ENCODE measurements at places on chromosomes 6 and 20.

- DNase-seq = no peak
These were observed 306.5 kb upstream of the MAP3K7 start for GRCh38 chr6:90893400-90893799.

DNA sequence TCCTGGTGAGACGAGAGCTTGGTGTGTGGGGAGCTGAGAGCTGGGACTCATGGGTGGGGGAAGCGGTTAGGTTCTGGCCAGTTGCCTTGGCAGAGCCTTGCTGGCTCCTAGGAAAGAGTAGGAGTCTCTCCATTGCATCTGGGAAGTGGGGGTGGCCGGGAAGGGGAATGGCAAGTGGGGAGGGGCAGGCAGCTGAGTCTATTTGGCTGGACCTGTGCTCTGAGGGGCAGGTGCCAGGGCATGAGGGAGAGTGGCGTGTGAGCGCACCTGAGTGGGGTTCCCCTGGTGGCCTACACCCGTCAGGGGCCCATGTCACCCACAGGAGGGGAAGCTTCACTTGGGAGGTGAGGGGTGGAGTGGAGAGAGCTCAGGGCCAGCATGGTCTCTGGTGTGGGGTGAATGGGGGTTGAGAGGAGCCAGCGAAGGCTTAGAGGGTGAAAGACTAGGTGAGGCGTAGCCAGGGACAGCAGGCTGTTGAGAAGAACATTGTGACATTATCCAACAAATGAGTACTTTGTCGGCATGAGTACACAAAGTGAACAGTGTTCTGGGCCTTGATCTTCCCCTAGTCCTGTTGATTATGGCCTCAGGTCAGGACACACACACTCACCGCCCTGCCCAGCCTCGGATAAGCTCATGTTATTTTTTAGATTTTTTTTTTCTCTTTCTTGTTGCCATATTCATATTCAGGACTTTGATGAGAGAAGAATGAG, 59.8 kb downstream of the FAM120B start:
- DNase-seq = no peak

DNA sequence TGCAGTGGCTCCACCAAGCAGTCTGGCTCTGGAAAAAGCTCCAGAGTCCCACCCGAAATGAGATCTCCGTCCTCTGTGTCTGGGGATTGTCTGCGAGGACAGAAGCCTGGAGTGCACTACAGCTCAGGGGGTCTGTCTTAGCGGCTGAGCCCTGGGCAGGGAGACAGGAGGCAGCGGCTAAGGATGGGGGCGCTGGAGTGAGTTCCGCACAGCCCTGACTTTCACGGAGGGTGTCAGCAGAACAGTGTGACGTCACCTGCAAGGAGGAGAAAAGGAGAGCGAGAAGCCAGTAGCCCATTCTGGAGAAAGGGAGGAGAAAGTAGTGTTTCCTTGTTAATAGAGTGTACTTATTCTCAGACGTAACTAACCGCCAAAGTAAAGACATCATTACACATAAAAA, 97.6 kb downstream of the FAM50B start:
- no peak for DNase-seq

- DNase-seq = no peak
These were observed 82.1 kb upstream of the DTNBP1 start for GRCh38 chr6:15744818-15745402.

DNA sequence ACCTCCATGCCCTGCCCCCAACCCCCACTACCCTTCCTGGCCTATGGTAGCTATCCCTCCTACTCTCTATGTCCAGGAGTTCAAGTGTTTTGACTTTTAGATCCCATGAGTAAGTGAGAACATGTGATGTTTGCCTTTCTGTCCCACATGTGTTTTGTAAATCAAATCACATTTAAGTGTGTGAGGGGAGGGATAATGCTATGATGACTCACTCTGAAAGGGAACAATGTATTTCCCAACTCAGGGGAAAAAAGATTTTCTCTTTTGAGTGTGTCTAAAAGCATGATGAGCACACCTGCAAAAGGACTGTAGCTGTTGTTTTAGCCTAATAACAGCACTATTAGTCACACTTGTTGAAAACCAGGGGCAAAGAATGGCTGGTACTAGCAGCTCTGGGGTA, 193.7 kb downstream of the GJA10 start:
- peak; percentile 36 for DNase-seq

DNA sequence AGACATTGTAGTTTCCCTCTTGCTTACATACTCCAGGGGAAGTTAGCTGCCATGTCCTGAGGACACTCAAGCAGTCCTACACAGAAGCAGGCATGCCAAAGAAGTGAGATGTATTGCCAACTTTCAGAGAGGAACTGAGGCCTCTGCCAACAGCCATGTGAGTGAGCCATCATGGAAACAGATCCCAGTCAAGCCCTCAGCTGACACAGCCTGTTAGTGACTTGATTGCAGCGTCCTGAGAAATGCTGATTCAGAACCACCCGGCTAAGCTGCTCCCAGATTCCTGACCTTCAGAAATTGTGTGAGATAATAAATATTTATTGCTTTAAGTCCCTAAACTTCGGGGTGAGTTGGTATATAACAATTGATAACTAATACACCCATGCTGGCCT, 38.1 kb downstream of the GSTA2 start:
- DNase-seq = peak; percentile 33

DNA sequence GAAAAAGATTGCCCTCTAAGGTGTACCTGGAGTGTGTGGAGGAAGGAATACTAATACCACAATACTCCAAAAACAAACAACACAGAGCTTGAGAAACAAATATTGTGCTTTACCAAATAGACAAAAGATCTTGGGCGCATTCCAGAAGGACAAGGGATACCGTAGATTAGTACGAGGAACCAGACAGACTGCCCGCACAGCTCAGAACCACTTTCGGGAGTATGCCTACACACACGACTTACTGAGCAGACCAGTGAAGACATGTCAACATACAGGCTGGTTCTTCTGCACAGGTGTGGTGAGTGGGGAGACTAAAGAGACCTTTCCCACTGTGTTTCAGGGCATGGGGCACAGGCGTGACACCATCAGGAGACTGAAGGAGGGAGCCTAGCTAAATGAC, 15.8 kb upstream of the FOXQ1 start:
- DNase-seq = no peak

- DNase-seq = no peak
These were observed 19.9 kb downstream of the PXT1 start for GRCh38 chr6:36422714-36423100.

- DNase-seq = peak; percentile 9
These were observed 96.8 kb downstream of the PHACTR1 start for GRCh38 chr6:12813321-12813720.
